ENCODE measurements at places on chromosomes 2 and 18.

DNA sequence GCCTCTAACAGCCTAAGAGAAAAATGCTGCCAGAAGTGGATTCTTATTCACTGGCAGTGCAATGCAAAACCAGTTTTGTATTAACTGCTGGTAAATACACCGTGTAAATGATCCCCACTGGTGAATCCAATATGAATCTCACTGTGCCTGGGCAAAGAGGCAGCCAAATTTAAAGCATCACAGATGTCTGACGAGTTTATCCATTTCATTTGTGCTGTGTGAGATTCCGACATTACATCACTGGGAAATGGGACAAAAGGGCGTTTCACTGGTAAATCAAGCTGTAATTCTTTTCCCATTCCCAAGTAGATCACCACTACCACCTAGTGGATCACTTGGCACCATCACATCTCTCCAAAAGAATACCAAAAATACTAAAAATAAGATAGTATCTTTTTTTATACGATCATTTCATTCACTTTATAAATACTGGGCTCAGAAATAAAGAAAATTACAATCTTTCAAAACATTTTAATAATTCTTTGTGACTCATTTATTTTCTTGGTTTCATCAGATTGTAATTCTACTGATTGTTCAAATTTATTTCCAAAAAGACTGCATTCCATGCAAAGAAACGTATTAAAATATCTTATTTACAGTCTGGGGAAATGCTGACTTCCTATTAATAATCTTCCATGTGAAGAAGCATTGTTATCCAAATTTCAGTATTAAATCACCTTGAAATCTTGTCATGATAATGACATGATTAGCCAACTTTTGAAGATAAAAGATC, 125.6 kb downstream of the GRB14 start:
- no peak for DNase-seq

DNA sequence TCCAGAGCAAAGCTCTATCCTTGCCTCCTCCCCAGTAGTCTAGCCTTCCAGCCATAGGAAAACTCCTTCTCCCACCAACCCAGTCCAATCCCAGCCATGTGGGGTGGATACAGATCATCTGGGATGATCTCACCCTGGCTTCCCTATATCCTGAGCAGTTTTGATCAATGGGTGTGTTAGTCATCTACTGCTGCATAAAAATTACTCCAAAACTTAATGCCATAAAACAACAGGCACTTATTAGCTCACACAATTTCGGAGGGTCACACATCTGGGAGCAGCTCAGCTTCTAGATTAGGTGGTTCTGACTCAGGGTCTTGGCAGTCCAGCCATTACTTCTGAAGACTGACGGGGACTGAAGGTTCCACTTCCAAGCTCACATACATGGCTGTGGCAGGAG, 190.4 kb downstream of the SPP2 start:
- DNase-seq, result no peak

DNA sequence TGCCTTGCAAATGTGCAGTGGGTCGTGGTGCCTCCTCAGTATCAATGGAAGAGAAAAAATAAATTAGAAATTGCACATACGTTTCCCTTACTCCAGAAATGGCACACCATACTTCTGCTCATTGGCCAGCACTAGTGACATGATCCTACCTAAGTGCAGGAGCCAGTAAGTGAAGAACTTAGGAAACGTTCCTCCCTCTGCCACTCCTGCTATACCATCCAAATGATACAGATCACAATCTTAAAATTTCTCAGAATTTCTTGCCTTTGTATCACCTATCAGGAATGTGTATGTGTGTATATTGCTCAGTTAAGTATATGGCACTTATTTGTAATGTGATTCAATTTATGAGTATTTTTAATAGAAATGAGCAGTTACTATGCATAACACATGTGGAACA, 237.0 kb upstream of the UBE2E3 start:
- DNase-seq, result no peak

DNA sequence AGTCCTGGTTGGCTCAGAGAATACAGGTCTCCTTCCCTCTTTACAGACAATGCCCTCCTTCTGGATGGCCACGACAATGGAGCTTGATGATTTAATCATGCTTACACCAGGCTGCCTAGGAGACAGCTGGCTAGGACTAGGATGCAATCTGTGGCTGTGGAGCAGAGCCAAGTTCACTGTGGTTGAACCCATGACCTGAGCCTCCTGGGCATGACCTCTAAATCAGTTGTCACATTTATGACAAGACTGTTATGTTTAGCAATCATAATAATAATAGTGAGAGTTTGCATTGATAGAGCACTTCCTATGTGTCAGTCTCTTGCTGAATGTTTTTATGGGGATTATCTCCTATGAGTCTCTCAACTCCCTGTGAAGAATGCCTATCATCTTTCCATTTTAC, 244.1 kb downstream of the ICOS start:
- DNase-seq, result no peak

GRCh38 chr2:173282795-173283545, 71.7 kb upstream of the CDCA7 start:
- no peak for DNase-seq

DNA sequence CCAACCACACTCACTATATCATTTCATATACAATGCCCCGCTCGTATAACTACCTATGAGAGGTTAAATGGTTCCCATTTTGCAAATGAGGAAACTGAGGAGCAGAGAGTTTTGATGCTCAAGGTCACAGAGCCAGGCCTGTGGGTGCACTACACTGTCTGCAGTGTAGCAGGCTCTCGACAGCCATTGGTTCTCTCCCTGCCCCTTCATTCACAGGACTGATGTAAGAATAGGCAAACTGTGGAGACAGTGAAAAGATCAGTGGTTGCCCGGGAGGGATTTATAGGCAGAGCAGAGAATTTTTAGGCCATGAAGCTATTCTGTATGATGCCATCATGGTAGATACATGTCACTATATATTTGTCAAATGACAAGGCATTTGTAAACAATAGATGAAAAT, 39.0 kb upstream of the LBH start:
- no peak for DNase-seq

- DNase-seq, result no peak
Observed at GRCh38 chr2:85435220-85435958, 16.9 kb downstream of the SH2D6 start.

GRCh38 chr2:200307724-200308545, 1.4 kb downstream of the SPATS2L start:
- no peak for DNase-seq

GRCh38 chr2:27958711-27959378, 68.3 kb downstream of the BABAM2 start:
- DNase-seq, result no peak

GRCh38 chr2:45446016-45446415, 165.1 kb downstream of the SRBD1 start:
- DNase-seq, result no peak

DNA sequence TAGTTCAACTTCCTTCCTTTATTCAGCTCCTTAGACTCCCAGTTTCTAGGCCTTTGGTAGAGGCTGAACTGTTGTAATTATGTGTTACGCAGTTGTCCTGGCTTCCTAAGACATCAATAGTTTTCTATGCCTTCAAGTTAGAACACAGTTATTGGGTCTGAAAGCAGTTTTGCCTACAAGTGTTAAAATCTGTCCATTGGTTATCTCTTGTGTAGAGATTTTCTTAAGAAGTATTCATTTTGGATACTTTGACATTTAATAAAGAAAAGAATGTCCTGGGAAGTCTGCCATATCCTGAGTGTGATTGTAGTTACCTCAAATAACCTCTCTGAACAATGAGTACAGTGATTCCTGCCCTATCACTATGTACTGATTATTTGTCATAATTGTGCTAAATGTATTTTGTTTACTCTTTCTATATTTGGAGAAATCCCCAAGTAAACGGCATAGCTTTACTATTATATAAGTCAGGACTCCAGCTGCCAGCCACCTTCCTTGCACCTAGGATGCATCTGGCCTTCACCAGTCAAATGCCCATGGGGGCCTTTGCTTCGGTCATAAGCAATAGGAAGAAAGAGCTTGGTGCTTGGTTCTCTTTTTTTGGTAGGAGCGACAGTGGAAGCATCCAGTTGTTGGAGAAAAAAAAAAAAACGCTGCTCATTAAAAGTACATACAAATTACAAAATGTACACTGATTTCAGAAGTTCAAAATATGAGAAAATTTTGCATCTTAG, 449.5 kb upstream of the PKDCC start:
- no peak for DNase-seq

- DNase-seq, result no peak
Observed at GRCh38 chr2:99691926-99692325, 202.1 kb upstream of the REV1 start.

DNA sequence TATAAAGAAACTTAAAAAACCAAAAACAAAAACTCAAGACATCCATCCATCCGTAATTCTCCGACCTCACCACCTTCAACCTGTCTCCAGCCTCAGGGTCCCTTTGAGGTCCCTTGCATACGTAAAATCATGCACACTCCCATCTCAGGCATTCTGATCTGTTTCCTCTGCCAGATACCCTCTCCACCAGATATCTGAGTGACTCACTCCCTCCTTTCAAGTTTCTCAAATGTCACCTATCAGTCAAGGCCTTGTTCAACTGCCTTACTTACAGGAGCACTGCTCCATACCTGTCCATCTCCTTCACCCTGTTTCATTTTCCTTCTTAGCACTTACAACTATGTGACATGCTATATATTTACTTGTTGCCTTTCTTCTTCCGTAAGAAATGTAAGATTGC, 369.3 kb downstream of the NBAS start:
- no peak for DNase-seq

DNA sequence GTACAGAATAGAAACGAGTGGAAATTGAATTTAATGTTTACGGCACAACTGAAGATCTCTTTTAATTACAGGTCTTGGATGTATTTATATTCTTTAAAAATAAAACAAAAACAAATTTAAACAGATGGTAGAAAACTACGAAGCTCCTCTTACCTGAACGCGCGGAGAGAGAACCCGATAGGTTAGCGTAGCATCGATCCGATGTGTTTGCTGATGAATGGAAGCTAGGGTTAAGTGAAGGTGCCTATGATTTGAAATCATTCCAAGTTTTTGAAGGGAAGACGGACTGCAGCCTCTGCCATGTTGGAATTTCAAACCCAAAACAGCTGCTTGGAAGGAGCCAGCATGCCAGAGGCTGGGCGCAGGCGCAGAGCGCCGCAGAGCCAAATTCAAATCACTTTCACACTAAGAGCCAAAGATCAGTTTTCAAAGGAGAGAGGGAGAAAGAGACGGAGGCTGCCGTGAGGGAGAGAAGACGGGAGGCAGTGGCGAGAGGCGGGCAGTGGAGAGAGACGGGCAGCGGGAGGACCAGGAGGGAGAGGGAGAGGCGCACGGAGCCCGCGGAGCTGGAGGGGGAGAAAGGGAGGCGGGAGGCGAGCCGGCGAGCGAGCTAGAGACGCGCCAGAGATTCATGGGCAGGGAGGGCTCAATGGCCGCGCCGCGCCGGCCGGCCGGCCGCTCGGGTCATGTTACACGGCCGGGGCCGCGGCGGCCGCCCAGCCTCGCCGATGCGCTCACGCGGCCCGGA, at the start of gene FIGN:
FIGN (minus strand) TSS at position 324 of the 748 bp plus-strand sequence. CDS start 1,081 bp downstream, outside the sequence.
- no peak for DNase-seq

DNA sequence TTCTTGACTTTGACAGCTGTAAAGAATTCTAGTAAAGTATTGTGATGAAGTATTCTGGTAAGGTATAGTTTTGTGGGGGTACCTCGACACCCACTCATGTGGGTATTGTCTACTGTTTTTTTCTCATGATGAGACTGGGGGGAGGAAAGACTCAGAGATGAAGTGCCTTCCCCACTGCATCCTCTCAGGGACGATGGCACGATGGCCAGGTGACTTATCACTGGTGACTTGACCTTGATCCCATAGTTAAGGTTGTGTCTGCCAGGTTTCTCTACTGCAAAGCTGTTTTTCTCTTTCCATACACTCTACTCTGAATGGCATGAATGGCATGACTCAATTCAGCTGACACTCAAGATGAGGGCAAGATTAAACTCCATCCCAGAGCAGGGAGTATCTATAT, 936 bp upstream of the CCDC68 start:
- no peak for DNase-seq

- DNase-seq, result no peak
Observed at GRCh38 chr2:78977661-78978145, 47.8 kb upstream of the REG3G start.

DNA sequence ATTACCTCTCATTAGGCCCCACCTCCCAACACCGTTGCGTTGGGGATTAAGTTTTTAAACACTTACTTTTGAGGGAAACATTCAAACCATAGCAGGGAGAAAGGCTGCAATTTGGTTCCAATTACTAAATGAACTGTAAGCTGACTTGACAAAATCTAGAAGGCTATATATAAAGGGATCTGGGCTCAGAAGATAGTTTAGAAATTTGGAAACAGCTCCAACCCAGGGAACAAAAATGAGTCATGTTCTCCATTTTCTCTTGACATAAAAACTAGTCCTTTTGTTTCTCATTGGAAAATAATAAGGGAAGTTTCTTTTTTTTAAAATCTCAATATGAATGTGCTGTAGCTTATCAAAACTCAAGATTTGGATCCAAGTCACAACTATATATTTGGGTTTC, 17.5 kb downstream of the MOGAT1 start:
- DNase-seq, result no peak
